ENCODE measurements at places on chromosomes 1 and 21.

GRCh38 chr1:17005365-17005740, 6.4 kb downstream of the ATP13A2 start:
- no peak for DNase-seq

DNA sequence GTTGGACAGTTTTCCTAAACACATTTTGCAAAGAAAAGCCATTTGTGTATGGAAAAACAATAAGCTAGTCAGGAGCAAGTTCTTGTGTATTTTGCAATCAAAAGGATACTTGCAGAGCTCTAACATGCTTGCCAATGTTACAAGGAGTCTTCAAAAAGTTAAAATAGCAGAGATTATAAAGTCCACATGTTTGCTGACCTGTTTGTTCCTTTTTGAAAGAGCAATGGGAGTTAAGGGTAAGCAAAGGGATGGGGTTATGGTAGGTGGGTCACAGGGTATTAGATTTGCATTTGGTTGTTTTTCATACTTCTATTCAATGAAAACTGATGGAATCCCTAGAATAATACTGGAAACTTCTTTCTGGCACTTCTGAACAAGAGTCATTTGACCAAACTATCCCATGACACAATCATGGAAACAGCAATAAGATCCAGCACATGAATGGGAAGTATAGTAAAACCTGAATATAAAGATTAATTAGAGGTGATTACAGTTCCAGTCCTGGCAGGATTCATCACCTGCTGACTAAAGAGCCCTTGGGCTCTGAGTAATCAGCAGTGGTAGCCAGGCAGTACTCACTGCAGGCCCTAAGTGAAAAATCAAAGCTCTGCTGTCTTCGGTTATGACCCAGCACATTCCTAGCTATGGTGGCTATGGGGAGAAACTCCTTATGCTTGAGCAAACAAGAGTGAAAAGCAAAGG, 27.1 kb upstream of the ZC3H11B start:
- DNase-seq = no peak

DNA sequence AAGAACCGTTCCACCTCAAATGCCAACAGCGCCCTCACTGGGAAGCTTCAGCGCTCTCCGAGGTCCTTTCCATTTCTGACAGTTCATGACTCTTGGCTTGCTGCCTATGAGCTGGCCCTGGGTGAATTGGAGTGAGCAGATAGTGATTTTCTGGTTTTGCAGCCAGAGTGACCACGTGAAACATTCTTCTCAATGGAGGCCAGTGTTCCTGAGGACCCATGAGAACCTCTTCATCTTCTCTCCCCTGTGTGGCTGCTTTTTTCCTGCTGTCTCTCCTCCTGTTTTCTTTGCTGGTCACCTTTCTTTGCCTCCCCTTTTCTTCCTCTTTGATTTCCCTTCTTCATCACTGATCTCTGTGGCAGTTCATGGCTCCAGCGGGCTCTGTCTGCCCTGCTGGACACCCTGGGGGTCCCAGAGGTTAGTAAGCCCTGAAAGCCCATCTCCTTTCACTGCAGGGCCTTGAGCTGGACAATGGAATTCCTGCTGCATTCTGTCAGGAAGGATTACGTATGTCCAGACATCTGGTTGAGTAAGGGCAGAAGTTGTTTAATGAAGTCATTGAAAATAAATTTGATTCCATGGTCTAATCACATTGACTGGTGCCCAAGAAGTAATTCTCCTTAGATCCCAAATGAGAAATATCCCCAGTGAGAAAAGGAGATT, 29.9 kb downstream of the VASH2 start:
- no peak for DNase-seq

DNA sequence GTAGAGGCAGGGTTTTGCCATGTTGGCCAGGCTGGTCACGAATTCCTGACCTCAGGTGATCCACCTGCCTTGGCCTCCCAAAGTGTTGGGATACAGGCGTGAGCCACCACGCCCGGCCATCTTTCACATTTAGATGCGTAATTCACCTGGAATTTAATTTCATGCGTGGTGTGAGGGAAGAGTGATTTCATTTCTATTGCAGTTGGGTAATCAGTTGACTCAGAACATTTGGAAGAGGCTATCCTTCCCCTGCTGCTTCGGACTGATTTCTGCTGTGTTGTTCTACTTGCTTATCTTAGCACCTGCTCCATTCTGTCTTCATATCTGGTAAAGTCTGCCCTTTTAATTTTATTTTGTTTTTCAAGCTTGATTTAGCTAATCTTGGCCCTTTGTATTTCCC, 19.1 kb downstream of the DIP2A start:
- no peak for DNase-seq

- DNase-seq = no peak
These were observed 258.9 kb downstream of the PTBP2 start for GRCh38 chr1:96980448-96980847.

DNA sequence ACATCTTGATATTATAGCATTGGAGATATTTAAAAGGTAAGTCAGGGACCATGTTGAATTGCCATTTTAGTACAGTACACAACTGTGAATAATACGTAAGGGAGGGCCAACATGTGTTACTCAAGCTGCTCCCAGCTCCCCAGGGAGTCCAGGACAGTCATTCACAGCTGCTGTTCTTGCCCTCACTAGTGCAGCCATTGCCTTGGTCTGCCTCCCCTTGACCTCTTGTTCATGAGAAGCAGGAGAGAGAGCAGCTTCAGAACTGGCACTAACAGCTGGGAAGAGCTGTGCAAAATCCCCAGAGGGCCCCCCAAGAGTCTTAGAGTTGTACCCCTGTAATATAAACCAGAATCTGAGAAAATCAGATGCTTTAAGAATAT, 16.4 kb downstream of the TCEANC2 start:
- no peak for DNase-seq

GRCh38 chr1:211485480-211485857, 6.5 kb downstream of the RD3 start:
- no peak for DNase-seq

DNA sequence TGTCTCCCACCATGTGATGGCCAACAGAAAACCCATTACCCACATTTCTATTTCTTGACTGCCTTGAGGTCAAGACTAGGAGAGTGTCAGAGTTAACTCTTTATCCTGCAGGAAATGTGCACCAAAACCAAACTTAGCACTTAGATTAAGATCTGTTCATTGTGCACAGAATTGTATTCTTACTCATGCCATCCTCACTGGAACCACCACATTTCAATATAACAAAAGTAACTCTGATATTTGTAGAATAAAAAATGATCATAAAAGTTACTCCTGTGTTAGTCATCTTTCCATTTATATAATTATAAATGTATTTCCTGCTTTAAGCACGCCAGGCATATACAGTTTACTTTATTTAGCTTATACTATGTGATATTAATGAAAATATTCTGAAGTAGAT, 193.0 kb upstream of the DPYD start:
- DNase-seq = no peak

DNA sequence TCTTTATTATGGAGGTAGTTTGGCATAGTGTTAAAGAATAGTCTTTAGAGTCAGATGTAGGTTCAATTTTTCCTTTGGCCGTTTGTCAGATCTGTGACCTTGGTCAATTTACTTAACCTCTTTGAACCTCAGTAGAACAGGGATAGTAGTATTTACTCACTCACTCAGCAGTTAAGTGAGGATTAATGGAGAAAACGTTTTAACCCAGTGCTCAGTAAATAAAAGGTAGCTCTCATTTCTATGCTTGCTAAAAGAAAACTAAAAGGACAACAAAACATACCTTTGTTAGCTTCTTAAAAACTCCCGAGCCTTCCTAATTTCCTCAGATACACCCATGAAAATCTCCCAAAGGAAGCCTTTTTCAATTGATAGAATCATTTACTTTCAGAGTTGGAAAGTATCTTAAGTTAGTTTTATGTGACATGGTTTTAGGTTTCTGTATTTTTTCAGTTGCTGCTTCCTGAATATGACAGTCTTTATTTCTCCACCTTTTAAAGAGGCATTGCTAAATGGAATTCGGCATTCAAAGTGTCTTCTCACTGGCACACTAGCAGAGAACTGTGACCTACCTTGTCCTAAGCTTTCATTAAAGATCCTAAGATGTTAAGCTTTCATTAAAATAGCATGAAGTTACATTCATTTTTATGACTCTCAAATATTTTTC, 7.8 kb downstream of the ABCD3 start:
- DNase-seq = no peak

GRCh38 chr1:231335663-231336602, 1.7 kb downstream of the EXOC8 start:
- no peak for DNase-seq

DNA sequence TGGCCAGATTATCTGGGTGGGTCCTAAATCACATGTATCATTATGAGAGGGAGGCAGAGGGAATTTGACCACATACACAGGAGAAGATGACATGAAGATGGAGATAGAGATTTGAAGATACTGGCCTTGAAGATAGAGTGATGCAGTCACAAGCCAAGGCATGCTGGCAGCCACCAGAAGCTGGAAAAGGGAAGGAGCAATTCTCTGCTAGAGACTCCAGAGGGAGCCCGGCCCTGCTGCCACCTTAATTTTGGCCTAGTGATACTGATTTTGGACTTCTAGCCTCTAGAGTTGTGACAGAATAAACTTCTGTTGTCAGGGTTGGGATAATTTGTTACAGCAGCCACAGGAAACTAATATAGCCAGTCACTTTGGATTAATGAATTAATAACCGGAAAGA, 2.2 kb upstream of the PRDM2 start:
- DNase-seq = no peak

GRCh38 chr1:12206792-12207424, 22.9 kb upstream of the VPS13D start:
- no peak for DNase-seq

DNA sequence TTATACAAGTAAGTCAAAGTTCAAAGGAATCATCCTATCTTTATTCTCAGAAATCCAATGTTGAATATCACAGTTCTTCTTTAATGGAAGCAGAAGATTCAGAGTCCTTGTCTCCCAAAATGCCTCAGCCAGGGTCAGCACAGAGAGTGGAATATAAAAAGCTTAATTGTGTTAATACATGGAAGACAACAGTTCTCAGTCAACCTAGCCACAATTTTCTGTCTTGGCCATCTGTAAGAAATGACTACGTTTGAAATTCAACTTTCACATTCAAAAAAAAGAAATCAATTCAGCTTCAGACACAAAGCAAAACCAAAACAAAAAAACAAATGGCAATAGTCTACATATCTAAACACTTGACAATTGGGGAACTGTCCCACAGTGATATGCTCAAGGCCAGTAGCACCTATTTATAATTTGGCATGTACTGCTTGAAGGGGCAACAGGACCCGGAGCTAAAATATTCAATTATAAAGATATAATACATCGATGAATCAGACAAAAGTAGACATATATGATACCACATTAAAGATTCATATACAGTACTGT, 27.3 kb upstream of the GLIS1 start:
- peak; percentile 4 for DNase-seq

DNA sequence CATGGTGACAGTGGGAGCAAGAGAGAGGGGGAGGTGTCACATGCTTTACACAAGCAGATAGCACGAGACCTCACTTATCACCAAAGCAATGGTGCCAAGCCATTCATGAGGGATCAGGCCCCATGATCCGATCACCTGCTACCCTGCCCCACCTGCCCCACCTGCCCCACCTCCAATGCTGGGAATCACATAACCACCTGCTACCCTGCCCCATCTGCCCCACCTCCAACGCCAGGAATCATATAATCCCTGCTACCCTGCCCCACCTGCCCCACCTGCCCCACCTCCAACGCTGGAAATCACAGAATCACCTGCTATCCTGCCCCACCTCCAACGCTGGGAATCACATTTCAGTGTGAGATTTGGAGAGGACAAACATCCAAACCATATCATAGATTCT, 10.6 kb upstream of the AIRE start:
- no peak for DNase-seq

- DNase-seq = no peak
These were observed 80.6 kb downstream of the RGS7 start for GRCh38 chr1:241276391-241276790.

DNA sequence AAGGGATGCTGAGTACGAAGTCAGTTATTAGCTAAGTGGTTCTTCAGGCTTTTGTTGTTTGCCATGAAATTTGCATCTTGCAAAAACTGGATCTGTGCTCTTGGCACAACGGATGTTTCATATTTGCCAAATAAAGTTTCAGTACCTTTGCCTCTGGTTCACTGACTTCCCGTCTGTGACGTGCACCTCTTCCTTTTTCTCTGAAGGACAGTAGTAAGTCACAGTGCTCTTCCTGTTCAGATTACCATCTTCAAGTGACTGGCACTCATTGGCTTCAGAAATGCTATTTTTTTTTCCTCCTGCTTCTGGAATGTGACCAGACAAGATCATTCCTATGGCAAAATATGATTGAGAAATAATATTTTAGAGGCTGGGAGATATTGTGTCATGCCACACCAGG, 75.9 kb upstream of the GREM2 start:
- DNase-seq = no peak

GRCh38 chr1:209421186-209421585, 162.3 kb upstream of the CAMK1G start:
- DNase-seq = no peak

DNA sequence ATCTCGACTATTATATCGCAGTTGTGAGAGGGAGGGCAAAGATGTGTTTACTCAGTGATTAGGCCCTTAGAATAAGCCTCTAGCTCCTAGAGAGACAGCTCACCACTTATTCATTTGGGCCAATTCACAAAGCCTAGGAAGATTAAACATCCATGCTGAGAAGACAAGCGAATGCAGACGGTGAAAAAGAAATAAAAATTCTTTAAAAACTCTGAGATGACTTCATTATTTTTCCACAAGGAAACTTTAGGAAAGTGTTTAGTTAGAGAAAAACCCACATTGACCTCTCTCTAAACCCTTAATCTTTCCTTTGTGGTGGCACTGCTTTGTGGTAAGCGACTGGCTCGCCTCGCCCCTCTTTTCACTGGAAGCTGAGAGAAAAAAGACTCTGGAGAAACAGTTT, 146.8 kb upstream of the DMRTA2 start:
- DNase-seq = no peak

GRCh38 chr1:235074523-235075047, 54.1 kb downstream of the TOMM20 start:
- DNase-seq = no peak

DNA sequence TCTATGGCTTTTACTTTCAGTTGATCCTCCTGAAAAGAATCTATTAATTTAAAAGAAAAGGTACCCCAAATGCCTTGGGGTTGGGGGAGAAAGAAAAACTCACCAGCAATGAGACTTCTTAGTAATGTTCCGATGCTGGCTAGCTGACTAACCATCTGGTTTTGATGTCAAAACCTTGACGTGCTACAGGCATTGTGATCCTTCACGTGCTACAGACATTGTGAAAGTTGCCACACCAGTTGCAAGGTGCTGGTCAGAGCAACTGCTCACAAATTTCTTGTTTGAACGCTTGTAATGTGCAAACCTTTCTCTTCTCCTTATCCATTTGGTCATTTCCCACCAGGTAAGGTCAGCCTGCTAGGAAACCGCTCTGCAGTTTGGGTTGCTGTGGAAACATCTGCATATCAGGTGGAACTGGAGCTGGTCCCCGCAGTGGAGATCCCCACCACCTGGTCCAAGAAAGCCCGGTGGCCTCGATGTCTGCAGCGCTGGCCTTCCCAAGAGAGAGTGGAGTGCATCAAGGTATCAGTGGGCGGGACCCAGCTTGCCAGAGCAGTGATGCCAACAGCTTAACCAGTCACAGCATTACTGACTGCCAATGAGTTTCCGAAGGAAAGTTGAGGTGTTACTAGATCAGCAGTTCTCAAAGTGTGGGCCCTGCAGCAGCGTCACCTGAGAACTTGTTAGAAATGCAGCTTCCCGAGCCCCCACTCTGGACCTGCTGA, 16.1 kb downstream of the MAB21L3 start:
- no peak for DNase-seq

Measured in CD4-positive, alpha-beta T cell treated with Interferon alpha-2 for 1 hour (primary cell).